ENCODE measurements at places on chromosomes 12 and 14.

GRCh38 chr12:102010265-102010994, 51.4 kb downstream of the WASHC3 start:
- DNase-seq: peak; percentile 94

- no peak for DNase-seq
Observed at GRCh38 chr14:64891173-64891838, 11.6 kb upstream of the SPTB start.

- no peak for DNase-seq
Observed at GRCh38 chr12:71436696-71437095, 2.9 kb upstream of the LGR5 start.

- DNase-seq: no peak
Observed at GRCh38 chr14:103033681-103034096, 23.7 kb downstream of the CDC42BPB start.

DNA sequence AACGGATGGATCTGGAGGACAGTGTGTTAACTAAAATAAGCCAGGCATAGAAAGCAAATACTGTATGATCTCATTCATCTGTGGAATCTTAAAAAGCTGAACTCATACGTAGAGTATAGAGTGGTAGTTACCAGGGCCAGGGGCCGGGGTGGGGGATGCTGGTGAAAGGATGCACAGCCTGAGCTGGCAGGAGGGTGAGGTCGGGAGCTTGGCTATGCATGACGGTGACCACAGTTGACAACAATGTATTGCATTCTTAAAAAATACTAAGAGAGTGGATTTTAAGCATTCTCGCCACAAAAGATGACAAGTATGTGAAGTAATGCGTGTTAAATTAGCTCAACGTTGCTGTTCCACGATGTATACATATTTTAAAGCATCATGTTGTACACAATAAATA, 351.3 kb downstream of the TMEM121 start:
- no peak for DNase-seq

- DNase-seq: no peak
Observed at GRCh38 chr12:116415408-116416108, 138.1 kb upstream of the MED13L start.

- DNase-seq: peak; percentile 31
Observed at GRCh38 chr12:63319386-63319785, 168.4 kb upstream of the AVPR1A start.

DNA sequence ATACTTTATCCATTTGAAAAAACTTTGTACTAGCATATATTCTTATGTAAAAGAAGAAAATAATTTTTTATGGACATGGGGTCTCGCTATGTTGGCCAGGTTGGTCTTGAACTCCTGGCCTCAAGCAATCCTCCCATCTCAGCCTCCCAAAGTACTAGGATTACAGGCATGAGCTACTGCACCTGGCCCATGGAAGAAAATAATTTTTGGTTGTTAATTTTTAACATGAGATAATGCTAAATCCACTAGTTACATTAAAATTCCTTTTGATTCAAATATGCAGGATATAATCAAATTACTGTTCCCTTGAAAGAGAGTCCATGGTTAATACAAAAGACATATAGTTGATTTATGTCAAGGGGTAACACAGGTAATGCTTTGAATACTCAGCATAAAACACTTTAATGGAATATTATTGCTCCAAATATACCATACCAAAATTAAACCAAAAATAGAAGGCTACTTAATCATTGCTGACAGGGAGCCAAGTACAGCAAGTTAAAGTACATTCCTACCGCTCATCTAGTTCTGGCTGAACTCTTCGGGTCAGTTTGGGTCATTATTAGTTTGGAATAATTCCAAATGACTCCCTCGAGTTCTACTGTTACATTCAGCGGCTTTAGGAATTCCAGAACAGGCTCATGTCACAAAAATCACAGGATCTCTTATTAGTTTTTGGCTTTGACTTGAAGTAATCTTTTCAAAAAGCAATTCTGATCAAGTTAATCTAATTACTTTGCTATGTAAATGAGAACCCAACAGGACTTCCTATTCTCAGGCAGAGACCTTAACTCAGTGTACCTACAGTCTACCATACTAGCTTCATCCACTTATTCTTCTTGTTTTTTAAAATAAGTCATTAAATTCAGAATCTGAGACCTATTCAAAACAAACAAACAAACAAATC, 6.1 kb downstream of the SOS2 start:
- DNase-seq: no peak
